ENCODE measurements at places on chromosomes 3 and 15.

- no peak for DNase-seq
Measured at GRCh38 chr15:35562641-35563040, 16.7 kb upstream of the DPH6 start.

GRCh38 chr15:73328149-73328820 lies 40.5 kb downstream of the HCN4 start:
- no peak for DNase-seq

DNA sequence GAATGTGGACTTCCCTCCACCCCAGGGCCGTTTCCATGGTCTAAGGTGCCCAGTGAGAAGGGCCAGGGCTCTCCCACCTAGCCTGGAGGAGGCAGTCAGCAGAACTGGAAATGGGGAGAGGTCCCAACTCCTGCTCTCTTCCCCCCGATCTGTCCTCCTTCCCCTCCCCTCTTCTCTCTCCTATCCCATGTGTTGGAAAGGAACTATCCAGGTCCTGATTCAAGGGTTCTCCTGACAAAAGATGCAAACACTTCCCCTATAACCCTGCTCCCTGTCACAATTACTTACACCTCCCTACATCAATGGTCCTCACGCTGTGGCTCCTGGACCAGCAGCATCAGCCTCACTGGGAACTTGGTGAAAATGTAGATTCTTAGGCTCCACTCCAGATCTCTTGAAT lies 6.0 kb downstream of the CIB2 start:
- no peak for DNase-seq

DNA sequence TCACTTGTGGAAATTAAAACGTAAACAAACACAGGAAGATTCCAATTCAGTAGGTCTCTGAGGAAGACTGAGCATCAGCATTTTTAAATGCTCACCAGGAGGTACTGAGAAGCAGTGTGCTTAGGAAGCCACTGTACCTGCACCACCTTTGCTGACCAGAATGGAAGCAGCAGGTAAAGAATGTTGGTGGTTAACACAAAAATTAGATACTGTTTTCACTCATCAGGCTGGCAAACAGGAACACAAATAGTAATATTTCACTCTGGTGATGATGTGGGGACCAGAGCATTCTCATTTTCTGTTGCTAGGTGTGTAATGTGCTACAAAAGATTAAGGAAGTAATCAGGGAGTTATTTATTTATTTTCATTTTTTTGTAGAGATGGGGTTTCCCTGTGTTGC lies 29.9 kb upstream of the GHSR start:
- no peak for DNase-seq

DNA sequence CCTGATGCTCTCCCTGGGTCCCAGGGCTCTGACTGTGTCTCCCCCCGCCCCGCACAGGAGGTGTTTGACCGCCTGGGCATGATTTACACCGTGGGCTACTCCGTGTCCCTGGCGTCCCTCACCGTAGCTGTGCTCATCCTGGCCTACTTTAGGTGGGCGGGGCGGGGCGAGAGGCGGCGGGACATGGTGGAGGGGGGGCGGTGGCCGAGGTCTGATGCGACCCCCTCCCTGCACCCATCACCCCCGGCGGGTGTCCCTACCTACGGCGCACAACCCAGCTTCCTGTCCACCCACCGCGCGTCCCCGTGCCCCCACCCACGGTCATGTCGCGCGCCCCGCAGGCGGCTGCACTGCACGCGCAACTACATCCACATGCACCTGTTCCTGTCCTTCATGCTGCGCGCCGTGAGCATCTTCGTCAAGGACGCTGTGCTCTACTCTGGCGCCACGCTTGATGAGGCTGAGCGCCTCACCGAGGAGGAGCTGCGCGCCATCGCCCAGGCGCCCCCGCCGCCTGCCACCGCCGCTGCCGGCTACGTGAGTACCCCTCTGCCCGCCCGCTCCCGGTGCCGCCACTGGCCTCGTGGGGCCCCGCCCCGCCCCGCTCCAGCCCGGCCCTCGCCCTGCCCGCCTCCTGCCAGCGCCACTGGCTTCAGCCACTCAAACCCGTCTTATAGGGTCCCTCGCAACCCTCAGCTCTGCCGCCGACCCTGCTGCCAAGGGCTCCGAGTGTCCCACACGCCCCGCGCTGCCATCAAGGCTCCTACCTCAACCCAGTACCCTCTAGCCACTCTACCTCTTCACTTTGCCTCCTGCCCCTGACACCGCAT lies 21.0 kb downstream of the PTH1R start:
- DNase-seq = no peak

- DNase-seq = no peak
Measured at GRCh38 chr3:171743327-171744157, 66.7 kb downstream of the PLD1 start.

DNA sequence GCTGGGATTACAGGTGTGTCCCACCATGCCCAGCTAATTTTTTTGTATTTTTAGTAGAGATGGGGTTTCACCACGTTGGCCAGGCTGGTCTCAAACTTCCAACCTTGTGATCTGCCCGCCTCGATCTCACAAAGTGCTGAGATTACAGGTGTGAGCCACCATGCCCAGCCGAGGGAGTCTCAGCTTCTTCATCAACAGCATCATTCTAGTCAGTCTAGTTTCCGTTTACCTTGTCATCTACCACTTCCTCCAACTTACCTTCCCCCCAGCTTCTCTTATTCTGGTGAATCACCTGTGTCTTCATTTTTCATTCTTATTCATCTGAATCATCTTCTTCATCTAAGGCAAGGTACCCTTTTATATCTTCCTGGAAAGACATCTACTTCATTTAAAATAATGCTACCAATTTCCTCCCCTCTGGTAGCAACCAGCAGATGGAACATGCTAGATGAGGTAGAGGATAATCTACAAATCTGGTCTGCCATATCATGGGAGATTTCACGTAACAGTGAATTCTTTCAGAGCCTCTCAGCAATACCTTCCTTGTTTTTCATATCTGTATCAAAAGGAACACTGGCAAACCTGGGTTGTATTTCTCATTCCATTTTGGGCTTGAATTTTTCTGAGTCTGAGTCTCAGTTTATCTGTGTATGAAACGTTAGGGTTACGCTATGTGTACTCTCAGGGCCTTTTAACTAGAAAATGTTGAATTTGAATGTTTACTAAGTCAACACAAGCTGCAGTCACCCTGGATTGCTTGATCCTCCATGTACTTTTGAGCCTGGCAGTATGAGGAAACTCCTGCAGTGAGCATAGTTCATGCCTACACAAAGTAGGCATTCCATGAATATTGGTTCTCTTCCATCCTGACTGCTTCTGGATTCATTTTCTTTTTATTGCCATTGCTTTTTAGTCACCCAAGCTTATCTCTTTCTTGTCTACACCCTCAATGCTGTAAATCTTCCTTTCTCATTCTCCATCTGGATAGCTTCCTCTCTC lies 16.8 kb downstream of the LPP start:
- DNase-seq = no peak

DNA sequence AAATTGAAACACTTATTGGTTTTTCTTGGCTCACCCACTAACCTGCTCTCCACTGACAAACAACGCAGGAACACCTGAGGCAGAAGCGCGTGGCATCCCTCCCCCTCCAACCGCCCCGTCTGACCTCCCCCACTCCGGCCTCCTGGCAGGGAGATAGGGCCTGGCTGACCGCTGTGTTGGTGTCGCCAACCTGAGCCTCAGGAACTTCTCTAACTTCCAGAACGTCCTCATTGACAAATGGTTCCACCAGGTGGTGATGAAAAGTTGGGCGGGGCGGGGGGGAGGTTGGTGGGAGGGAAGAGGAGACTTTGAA lies 22.8 kb downstream of the IL17RD start:
- DNase-seq = no peak

- DNase-seq = no peak
Measured at GRCh38 chr3:55144015-55144673, 216.3 kb upstream of the LRTM1 start.

- DNase-seq = no peak
Measured at GRCh38 chr15:71115567-71116351, 488 bp downstream of the THSD4 start.

DNA sequence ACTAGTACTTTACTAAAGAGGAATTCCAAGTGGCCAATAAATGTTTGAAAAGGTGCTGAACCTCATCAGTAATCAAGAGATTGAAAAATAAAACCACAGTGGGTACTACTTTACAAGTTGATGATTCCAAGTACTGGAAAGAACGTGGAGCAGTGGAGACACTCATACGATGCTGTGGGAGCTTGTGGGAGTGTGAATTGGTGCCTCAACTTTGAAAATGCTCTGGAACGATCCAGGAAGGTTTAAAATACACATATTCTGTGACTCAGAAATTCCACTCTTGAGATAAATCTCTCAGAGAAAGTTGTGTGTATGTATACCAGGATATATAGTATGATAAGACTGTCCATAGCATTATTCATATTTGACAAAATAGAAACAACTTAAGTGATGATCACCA lies 9.3 kb downstream of the LRCH3 start:
- DNase-seq = no peak

GRCh38 chr15:82551646-82552247 lies 11.5 kb upstream of the RPS17 start:
- no peak for DNase-seq

DNA sequence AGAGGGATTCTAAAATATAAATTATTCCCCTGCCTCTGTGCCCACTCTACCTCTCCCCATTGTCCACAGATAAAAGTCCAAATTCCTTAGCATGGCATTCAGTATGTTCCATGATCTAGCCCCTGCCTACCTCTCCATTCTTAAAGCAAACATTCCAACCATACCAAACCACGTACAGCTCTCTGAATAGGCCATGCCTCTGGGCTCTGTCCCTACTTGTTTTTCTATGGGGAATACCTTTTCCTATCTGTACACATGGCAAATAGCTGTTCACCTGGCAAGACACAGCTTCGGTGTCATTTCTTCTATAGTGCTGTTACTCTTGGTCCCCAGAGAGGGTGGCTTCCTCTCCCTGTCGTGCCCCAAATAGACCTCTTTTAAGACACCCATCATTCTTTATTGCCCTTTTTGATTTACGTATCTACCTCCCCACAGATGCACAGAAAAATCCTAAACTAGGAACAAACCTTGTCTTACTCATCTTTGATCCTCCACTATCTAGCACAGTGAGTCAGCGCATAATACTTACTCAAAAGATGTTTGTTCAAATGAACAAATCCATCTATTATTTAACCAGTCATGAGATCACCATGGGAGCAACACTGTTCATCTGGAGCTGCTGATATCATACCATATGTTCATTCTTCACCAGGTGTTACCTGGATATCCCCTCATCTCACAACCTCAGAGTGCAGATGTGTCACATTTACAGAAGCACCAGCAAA lies 329.8 kb downstream of the THSD4 start:
- no peak for DNase-seq

GRCh38 chr3:171700157-171700556 lies 110.1 kb downstream of the PLD1 start:
- DNase-seq = no peak

DNA sequence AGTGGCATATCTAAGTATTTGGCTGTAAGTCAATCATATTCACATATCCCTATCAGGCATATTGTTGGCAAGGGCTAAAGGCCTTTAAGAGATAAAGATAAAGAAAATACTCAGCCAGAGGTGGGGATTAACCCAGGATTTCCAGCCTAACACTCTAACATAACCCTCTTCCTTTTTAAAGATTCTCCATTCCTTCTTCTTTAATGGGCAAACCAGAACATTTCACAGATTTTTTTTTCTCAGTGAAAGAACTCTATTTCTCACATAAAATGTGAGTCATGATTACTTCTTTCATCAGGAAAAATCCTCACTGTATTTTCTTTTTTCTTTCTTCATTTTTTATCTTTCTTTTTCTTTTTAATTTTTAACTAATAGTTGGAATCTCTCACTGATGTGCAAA lies 200.4 kb downstream of the NR1D2 start:
- no peak for DNase-seq

Data from CD8-positive, alpha-beta T cell (primary cell).